ENCODE measurements at places on chromosomes 1 and 21. TPM values are rescaled to one million over a fixed set of nuclear protein-coding genes. Genes with fewer than 3 reads are reported as not detected.

- DNase-seq = no peak
These were observed 33.1 kb downstream of the UBE2U start for GRCh38 chr1:64236541-64236954.

DNA sequence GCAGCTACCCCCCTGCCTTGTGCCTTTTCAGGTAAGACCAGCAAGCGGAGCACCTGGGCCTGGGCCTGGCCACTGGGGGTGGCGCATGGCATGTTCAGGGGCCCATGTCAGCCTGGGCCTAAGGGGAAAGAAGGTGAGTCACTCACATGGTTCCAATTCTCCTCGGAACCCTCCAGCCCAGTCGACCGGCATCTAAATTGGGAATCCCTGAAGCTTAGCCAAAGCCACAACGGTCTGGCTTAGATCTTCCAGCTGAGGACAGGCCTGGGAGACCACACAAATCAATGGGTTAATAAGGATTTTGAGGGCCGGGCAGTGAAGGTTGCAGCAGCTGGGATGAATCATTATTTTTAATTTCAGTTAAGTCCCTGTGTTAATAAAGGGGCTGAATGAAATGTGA lies 145.1 kb upstream of the SMYD2 start:
- DNase-seq = no peak

GRCh38 chr1:19776287-19776686 lies 23.4 kb downstream of the TMCO4 start:
- no peak for DNase-seq

GRCh38 chr1:2215909-2216766 lies 12.0 kb upstream of the SKI start:
- DNase-seq = no peak

DNA sequence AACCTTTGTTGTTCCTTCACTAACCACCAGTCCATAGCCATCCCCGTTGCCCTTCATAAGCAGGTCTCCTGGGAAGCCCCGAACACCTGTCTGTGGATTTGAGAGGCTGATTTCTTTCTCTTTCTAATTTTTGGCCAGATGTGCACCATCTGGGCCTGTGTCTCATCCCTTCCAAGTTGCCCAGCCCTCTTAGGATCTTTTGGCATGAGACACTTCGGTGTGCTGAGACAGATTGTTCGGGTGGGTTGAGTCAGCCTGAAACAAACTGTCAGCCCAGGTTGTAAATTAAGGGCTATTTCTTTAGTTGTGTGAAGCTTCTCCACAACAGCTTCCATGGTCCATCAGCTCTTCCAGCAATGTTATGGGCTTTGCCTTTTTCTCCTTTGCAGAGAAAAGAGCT lies 1.4 kb upstream of the DNAJC11 start:
- no peak for DNase-seq

Gene DHDDS
- 63.5 TPM for total RNA-seq

Gene LYPD8
- not detected for total RNA-seq

Gene FAM163A
- total RNA-seq = not detected

Gene ITLN2
- 118 TPM for total RNA-seq

Gene SLC30A2
- total RNA-seq = not detected
